ENCODE measurements at places on chromosomes 12 and 14.
A peak's percentile ranks its signal among the peaks of the same experiment; 100 is the strongest.

DNA sequence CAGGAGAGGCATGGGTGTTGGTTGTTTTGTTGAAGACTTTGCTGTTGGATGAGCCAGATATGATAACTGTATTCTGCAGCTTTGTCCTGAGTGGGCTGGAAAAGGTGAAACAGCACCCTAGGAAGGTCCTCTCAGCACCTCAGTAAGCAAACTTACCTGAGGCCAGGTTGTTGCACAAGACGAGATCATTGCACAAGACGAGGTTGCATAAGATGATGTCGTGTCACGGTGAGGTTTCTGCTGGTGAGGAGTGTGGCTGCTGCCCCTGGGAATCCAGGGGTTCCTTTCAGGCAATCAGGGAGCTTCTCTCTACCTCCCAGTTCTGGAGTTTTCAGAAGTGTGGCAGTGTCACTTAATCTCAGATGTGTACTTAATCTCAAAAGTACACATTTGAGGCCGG is 85.6 kb downstream of the GLT1D1 start:
- DNase-seq: no peak

DNA sequence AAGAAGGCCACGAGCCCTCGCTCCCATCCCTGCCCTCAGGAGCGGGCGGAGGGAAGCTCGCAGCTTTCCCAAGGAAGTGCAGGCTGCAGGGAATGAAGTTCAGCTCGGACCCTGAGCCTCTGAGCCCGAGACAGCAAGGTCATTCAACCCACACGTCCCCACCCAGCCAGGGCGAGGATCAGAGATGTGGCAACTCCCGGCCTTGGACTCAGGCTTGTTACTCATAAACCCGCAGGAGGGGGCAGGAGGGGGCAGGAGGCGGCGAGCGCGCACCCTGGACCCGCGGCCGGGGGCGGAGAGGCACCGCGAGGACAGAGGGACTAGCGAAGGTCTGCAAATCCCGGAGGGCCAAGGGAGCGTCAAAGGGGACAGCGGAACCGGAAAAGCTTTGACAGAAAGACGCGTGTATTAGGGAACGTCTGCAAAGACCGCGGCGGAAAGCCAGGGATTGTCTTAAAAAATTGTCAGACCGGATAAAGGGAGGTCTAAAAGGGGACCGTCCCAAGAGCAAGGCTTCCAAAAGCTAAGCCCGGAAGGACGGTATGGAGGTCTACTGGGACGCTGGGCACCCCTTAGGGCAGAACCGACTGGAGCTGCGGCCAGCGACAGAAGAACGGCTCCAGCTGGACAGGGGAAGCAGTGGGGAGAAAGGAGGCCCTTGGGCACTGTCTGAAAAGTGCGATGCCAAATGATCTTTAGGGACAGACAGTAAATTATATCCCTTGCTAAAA is 611 bp upstream of the DCAF11 start:
- DNase-seq: peak; percentile 45

GRCh38 chr12:48340943-48341342 is 9.8 kb downstream of the ZNF641 start:
- DNase-seq: no peak

DNA sequence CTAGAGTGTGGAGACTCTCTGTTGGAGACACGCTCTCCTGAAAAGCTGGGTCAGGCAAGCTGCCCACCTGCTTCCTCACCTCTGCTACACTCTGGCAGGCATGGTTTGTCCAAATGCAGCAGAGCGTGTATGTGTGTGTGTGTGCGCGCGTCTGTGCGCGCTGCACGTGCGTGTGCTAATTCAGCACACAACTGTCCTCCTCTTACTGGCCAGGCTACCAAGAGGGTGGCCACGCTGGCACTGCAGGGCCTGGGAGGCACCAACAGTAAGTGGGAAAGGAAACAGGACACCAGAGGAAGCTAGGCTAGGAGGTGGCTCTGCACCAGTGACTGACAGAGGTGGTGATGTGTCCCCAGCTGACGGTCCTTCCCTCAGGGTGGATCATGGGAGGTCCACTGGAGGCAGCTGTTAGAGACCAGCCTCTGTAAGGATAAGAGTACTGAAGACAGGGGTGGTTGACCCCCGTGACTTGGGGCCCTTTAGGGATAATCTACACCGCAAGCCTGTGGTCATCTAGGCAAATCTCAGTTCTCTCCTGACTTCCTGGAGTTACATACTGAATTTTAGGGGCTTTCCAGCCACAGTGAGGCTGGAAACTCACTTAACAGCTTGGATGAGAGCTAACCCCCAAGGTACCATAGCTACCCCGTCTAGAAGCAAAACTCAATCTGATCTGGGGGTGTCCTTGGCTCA is 15.6 kb upstream of the TFCP2 start:
- no peak for DNase-seq

DNA sequence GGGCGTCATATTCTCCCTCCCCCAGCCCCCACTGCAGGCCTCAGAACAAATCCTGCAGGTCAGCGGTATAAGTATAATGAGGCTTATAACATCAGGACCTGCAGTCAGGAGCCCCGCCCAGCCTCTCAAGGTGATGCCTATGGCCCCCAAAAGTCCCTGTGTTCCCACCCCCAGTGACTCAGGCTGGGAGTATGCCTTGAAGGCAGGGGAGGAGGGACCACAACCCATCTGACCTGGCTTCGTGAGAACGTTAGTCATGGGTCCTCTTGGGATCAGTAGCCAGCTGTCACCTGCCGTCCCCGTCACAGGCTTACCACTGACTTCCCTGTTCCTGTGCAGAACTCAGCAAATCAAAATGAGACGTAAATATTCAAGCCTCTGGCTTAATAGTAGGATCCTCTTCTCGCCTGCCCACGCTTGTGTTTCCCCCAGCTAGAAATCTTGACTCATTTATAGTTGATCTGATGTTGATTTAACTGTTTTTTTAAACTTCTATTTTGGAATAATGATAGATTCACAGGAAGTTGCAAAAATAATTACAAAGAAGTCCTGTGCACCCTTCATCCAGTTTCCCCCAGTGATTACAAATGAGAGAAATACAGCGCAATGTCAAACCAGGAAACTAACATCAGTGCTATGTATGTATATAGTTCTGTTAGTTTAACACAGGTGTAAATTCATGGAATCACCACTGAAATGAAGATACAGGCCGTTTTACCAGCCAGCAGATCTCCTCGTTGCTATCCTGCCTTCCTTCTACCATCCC is 107.5 kb downstream of the ADGRD1 start:
- no peak for DNase-seq

DNA sequence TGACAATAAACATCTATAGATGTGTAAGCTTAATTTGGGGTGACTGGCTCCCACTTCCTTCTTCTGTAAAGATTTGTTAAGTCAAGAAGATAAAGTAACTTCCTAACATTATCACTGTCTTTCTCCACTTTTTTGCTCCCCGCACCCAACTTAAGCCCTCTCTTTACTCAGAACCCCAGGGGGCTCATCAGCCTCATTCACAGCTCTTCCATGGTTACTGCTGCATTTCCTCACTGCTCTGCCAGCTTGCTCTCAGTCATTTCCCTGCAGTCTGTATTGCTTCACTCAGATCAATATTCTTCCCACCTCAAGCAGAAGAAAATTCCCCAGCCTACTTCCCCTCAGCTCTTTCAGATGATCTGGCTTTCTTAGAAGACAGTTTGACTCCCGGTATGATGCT is 102.0 kb downstream of the PIK3C2G start:
- DNase-seq: no peak

DNA sequence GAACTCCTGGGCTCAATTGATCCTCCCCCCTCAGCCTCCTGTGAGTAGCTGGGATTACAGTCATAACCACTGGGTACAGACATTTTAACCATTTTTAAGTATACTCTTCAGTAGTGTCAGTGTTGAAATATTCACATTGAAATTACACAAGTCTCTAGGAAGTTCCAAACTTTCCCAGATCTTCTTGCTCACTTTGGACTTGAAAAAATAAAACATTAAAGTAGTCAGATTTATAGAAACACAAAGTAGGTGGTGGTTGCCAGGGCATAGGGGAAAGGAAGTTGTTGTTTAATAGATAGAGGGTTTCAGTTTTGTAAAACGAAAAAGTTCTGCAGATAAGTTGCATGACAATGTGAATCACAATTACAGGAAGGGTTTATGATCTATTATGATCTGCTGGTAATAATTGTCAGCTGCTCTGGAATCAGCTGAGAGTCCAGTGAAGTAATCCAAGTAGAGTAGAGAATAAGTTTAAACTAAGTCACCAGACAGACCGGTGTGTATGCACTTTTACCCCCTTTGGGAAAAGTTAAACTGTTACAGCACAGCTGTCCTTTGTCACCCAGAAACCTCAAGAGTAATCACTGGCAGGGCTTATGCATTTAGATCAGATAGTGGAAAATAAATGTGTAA is 27.4 kb downstream of the PCNX1 start:
- DNase-seq: no peak

DNA sequence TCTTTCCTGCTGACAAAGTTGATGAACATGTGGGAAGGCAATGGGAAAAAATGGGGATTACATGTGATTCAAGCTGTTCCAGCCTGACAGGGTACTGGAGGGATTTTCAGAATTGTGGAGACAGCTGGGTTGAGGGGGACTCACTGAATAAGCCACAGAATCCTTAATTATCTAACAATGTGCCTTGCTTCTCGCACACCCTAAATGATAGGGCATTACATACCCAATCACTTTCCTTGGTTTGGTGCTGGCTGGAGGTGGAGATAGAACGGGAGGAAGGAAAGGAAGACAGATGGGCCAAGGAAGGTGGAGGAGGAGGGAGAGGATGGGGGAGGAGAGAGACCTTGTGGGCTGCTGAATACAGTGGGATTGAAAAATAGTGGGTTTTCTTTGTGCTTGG is 20.7 kb downstream of the PELI2 start:
- no peak for DNase-seq

GRCh38 chr14:83300476-83301064 is 1766.9 kb upstream of the SEL1L start:
- no peak for DNase-seq

GRCh38 chr14:30129807-30130206 is 202.2 kb upstream of the PRKD1 start:
- DNase-seq: no peak

GRCh38 chr12:124823272-124823970 is 40.2 kb downstream of the SCARB1 start:
- no peak for DNase-seq

DNA sequence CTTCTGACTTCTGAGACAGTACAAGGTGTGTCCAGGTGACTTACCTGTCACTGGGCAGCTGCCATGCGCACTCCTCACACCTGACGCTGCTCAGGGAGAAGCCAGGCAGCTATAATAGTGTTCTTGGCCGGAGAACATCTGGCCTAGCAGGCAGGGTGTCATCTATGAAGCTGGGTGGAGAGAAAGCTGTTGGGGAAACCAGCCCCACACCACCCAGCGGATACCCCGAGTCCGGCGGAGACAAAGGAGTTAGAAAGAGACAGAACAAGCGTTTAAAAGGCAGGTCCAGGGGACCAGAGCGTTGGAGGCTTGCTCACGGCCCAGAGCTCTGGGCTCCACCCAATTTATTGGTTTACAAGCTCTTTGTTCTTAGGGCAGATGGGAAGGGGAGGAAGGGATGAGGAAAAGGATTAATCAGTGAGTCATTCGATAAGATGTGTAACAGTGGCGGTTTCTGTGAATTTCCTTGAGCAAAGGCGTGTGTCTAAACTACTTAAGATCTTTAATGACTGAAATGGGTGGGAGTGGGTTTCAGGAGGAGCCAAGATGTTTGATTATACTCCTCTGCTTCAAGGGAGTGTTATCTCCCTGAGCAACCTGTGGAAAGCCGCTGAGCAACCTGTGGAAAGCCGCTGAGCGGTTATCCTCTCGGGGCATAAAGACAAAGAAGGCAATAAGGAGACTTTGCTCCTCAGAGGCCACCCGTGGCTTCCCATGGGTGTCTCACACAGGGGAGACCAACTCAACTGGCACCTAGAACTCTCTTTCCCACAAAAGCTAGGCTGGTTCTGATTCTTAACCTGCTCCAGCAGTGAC is at the start of gene GALNT8:
Gene GALNT8 (plus strand): TSS at position 580 of the 816 bp plus-strand sequence. CDS start 278 bp downstream, outside the sequence.
- no peak for DNase-seq

DNA sequence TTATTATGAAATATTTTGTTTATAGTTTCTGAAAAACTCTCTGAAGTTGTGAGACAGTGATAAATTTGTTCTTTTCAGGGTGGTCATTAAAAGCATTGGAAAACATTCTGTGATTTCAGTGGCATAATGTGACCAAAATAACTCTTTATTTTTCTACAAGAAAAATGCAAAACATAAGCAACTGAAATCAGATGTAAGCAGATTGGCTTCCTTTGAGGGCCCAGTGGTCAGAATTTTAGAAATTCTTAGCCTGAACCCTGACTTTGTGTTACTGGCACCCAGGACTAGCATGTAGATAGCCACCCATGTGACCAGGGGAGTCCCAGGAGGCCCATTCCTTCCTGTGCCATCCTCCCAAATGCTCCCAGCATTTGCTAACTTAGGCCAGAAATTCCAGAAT is 145.6 kb upstream of the SLC38A2 start:
- DNase-seq: no peak

All from activated CD8-positive, alpha-beta memory T cell treated with anti-CD3 and anti-CD28 coated beads for 4 hours (primary cell).